Activated CD8-positive, alpha-beta memory T cell treated with anti-CD3 and anti-CD28 coated beads for 48 hours (primary cell): ENCODE measurements at places on chromosomes 12 and 14.

- no peak for DNase-seq
Measured at GRCh38 chr12:9258676-9259075, 50.5 kb upstream of the PZP start.

DNA sequence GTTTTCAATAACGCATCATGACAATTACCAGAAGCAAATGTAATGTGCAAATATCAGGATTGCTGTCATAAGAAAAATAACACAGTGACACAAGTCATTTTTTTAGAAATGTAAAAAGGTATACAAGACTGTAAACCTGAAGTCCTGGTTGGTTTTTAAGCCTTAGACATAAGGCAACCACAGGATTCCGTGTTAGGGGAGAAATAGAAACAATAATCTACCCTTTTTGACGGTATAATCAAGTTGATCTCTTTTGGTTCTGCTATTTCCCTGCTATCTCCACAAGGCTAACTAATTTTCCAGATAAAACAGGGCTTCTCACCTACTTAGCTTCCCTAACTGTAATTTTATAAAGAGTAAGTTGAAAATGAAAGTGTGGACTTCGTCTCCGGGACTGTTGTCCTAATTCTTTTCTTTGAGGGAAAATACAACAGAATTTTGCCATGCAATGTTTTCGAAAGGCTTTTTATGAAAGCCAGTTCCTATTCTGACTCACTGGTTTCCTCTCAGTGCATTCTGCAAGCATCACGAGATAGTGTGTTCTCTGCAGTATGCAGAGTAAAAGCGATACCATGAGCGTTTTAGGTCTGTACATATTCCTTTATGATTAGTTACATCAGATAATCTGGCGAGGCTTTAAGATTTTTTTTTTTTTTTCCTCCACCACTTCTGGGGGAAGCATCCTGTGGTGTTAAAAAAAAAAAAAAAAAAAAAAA is 10.6 kb downstream of the MYO1H start:
- no peak for DNase-seq

DNA sequence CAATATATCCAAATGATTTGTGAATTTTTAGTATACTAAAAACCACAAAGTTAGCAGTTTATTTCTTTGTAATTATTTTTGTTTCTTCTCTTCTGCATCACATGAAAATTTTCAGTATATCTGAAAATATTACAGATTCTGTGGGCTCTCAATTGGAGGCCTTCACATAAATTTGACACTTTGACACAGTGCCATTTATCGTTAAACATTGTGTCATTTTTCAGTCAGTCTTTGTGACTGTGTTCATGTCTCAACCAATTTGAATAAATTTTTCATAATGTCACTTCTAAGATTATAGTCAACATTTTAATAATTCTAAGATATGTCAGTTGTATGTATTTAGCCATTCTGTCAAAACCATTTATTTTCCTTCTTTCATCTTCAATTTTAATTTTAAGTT is 1303.0 kb downstream of the LRFN5 start:
- DNase-seq = no peak

GRCh38 chr12:26369588-26369987 is 174.2 kb downstream of the SSPN start:
- DNase-seq = no peak

DNA sequence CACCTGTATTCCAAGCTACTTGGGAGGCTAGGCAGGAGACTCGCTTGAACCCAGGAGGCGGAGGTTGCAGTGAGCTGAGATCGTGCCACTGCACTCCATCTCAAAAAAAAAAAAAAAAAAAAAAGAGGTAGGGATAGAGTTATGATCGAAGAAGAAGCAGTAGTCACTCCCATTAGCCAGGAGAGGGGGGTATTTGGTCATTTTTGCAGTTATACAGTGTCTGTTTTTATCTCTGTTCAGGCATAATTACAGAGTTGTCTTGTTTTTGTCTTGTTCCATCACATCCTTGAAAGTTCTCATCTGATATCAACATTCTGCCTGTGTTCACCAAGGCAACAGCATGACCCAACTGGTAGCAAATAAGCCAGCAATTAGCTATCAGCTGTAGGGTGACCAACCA is 98.5 kb upstream of the TMPO start:
- DNase-seq = no peak

- DNase-seq = no peak
Measured at GRCh38 chr12:128513831-128514230, 246.9 kb downstream of the TMEM132C start.

DNA sequence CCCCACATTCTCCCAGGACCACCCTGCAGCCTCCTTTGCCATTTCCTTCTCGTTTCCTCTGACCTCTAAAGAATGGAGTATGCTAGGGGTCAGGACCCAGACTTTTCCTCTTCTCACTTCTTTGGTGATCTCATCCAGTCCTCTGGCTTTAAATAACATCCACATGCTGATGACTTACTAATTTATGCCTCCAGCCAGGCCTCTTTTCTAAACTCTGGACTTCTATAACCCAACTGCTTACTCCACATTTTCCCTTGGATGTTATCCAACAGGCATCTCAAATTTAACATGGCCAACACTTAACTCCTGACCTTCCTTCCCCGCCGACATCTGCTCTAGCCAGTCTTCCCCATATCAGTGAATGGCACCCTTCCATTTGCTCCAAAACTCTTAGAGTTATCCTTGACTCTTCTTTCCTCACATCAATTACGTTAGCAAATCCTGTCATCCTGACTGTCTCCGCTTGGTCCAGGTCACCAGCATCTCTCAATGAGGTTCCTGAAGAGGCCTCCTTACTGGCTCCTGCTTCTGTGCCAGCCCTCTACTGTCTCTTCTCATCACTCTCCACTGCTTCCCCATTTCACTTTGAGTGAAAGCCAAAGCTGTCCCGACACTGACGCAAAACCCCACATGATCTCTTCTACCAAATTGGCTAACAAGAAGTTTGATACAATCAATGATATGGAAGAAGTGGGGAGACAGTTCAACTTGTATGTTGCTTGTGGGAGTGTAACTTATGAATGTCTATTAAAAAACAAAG is 42.7 kb downstream of the TMBIM6 start:
- DNase-seq = no peak

- no peak for DNase-seq
Measured at GRCh38 chr12:8822298-8822697, at the start of gene A2ML1. Gene A2ML1 (plus strand): TSS chr12:8822621. CDS start chr12:8822652, 31 bp downstream.

GRCh38 chr12:23066095-23066494 is 441.1 kb downstream of the ETNK1 start:
- no peak for DNase-seq

DNA sequence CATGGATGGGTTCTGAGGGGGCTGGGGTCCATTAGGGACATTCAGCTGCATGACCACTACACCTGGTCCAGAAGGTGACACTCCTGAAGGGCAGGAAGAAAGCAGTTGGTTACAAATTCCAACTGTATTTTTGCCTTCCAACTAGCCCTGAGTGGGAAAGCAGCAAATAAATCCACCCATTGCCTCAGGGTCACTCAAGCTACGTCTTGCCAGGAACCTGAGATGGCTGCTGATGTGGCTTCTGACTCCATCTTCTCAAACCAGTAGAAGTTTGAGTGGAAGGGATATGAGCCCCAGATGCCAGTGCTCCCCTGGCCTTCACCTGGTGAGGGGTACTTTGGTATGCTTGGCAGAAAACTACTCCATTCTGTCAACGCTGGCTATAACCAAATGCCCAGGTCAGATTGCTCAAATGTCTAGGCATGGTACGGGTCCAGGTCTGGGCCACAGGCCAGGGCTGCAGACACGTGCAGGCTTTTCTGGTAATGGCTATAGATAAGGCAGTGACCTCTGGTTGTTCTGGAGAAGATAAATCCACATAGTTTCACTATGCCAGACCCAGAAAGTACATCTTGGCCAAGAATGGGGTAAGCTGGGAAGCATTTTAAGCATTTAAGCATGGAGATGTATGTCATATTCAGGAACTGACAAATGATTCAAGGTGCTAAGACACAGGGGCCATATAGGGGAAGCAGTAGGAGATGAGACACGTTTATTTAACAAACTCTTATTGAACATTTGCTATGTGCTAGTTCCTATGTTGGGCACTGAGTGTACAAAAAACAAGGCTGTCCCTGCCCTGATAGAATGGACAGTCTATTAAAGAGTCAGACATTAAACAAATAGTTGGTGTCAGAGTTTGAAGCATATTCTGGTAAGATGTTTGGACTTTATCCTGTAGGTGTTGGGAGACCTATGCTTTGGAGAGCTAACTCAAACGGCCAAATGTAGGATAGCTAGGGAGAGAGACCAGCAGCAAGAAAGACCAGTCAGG is 8.3 kb upstream of the STAC3 start:
- no peak for DNase-seq

GRCh38 chr14:65585216-65585615 is 172.7 kb downstream of the FUT8 start:
- DNase-seq = no peak

DNA sequence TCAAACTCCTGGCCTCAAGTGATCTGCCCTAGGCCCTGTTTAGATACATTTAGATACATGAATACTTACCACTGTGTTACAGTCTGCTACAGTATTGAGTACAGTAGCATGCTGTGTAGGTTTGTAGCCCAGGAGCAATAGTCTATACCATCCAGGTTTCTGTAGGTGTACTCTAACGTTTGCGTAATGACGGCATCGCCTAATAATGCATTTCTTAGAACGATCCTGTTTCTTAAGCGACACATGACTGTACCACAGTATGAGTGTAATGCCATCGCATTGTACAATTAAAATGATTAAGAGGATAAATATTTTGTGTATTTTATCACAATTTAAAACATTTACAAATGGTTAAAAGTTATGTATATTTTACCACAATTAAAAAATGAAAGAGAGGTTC is 18.9 kb downstream of the TMEM120B start:
- no peak for DNase-seq

GRCh38 chr12:49937639-49938300 is 12.8 kb upstream of the AQP2 start:
- DNase-seq = no peak
